ENCODE measurements at places on chromosomes 7 and 10.
A peak's percentile ranks its signal among the peaks of the same experiment; 100 is the strongest.

- no peak for DNase-seq
Measured at GRCh38 chr7:101970801-101971200, 153.4 kb downstream of the CUX1 start.

GRCh38 chr7:18768256-18768655 is 272.7 kb downstream of the HDAC9 start:
- peak; percentile 20 for DNase-seq

DNA sequence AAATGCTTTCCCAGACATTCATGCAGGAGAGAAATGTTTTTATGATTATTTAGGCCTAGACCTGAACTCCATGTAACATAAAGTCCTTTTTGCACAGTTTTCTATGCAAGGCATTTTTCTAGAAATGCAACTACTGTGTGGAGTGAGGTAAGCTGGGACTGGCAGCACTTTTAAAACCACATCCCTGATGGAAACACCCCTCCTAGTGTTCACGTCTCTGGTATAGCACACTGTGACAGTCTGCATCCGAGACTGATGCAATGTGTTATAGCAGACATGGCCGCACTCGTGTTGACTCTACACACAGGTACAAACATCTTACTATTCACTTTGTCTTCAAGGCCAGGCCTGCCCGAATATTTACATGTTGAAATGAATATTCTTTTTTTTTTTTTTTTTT is 19.3 kb upstream of the ERCC6 start:
- no peak for DNase-seq

- DNase-seq, result no peak
Measured at GRCh38 chr10:118818621-118819221, 64.0 kb upstream of the CACUL1 start.

DNA sequence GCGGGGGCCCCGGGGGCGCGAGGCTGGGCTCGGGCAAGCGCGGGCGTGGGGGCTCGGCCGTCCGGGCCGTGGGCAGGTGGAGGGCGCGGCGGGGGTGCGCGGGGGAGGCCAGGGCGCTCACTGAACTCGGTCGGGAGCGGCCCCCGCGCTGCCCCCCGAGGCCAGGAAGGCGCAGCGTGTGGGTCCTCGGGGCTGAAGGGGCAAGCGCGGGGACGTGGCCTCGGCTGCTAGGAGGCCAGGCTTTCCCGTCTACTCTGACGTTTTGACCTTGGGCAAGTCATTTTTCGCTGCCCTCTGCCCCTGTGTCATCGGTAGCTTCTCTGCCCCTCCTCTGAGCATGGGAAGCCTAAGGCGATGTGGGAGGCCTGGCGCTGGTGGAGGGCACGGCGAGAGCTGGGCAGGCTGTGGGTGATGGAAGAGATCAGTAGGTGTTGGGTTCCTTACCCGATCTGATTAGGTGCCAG is 441 bp downstream of the FBH1 start:
- peak; percentile 45 for DNase-seq

- DNase-seq, result no peak
Measured at GRCh38 chr7:259751-260405, 30.1 kb upstream of the FOXL3 start.

DNA sequence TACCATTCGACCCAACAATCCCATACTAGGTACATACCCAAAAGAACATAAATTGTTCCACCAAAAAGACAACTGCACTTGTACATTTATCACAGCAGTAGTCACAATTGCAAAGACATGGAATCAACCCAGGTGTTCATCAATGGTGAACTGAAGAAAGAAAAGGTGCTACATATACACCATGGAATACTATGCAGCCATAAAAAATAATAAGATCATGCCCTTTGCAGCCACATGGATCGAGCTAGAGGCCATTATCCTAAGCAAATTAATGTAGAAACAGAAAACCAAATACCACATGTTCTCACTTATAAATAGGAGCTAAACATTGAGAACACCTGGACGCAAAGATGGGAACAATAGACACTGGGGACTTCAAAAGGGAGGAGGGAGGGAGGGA is 79.3 kb upstream of the NEBL start:
- no peak for DNase-seq

DNA sequence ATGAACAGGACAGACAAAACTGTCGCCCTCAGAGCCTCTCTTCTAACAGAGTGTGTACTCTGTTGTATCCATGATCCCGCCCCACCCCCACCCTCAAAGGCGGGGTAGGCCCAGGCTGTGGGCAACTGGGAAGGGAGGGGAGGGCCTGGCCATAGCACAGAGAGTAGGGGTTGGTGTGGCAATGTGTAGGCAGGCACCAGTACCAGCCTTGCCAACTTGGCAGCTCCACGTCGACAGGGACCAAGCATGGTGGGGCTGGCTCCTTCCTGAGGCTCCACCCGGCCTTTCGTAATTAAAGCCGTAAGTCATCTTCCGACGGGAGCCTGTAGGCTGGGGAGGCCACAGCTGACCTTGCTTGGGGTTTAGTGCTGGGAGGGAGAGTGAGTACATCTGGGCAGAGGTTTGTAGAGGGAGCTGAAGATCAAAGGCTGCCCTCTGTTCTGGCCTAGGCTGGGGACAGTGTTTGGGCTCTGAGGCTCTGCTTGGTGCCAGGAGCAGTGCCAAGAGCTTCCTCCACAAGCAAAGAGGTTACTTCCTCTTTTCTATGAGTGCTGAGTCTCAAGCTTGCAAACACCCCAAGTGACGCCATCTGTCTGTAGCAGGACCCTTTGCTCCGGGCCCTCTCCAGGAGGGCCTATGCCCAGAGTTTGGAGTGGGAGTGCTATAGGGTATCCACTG is 121.6 kb downstream of the C10orf105 start:
- DNase-seq, result peak; percentile 69
